ENCODE measurements at places on chromosomes 3 and 15.

DNA sequence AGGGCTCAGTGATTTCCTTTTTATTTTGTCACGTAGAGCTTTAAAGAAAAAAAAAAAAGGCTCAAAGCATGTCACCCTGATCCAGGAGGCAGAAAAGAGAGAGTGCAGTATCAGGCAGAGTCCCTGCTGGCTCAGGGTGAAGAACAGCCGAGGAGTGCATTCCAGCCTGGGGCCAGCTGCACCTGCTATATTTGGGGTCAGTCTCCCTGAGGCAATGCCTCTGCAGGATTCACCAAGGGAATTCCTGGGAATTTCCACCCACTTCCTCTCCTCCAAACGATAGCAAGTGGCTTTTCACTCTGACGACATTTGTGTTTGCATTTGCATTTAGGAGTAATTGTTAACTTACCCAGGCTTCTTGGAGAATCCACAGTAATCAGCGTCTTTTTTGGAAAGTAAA, 202.9 kb upstream of the CTNNB1 start:
- no peak for DNase-seq

DNA sequence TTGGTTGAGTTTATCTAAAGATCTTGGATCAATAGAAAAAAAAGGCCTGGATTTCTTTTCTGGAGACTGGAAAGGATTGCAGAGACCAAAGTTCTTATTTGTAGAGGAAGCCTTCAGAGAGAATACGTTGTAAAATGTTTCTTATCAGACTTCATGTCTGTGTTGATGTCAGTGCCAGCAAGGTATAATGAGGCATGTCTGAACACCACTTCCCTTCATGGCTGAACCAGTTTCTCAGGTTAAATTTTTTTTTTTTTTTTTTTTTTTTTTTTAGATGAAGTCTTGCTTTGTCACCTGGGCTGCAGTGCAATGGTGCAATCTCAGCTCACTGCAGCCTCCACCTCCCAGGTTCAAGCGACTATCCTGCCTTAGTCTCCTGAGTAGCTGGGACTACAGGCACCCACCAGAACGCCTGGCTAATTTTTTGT, 17.8 kb upstream of the ZNF774 start:
- no peak for DNase-seq

DNA sequence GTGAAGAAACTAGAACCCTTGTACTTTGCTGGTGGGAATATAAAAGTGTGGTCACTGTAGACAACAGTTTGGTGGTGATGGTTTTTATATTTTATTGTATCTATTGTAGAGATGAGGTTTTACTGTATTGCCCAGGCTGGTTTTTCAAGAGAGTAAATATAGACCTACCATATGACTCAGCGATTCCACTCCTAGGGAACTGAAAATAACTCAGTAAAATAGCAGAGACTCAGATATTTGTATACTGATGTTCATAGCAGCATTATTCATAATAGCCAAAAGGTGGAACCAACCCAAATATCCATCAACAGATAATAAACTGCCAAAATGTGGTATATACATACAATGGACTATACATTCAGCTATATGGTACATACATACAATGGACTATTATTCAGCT, 68.8 kb upstream of the IL12A start:
- DNase-seq, result no peak

- DNase-seq, result no peak
These were observed 290.0 kb upstream of the THBS1 start for GRCh38 chr15:39290711-39291435.

DNA sequence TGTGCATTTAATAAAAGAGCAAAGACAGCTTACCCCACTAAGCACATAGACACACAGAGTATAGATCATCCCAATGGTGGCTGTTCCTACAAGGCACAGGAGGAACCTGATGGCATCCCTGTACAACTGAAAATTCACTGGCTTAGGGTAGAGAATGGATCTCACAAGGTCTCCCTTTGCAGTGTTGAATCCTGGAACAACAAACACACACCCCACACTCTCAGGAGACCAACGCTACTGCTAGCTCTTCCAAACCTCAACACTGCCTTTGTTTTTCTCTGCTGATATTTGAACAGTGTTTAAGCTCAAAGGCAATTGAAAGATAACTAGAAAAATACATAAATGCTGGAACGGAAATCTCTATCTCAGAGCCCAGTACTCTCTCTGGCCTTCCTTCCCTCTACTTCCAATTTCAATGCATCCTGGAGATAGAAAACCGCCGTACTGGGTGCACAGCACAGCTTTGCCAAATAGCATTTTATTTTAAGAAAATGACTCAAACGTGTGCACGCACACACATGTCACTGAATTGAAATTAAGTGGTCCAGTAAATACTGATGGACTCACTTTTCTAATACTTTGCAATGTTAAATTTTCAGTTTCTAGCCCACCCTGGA, 87.5 kb upstream of the ATP13A5 start:
- no peak for DNase-seq

DNA sequence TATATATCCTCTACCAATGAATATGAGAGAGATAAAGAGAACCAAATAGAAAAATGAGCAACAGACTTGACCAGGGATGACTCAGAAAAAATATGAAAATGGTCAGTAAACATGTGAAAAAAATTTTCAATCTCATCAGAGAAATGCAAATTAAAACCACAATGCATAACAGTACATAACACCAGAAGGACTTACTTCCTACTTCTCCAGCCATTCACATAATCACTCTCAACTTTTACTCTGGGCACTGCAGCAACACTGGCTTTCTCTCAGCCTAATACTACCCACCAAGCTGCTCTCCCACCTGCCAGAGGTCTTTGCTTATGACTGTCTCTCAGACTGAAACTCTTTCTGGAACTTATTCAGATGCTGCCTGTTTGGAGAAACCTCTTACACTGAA, 49.4 kb downstream of the DPH6 start:
- no peak for DNase-seq

GRCh38 chr3:54668236-54668635, 259.6 kb downstream of the LRTM1 start:
- no peak for DNase-seq

GRCh38 chr15:76183930-76184649, 124.3 kb downstream of the TMEM266 start:
- peak; percentile 44 for DNase-seq

GRCh38 chr3:126903521-126903920, 79.4 kb upstream of the PLXNA1 start:
- DNase-seq, result no peak

- DNase-seq, result no peak
These were observed 228.6 kb downstream of the ZNF621 start for GRCh38 chr3:40753291-40753770.

GRCh38 chr3:124450366-124450765, 279.9 kb upstream of the UMPS start:
- DNase-seq, result no peak

DNA sequence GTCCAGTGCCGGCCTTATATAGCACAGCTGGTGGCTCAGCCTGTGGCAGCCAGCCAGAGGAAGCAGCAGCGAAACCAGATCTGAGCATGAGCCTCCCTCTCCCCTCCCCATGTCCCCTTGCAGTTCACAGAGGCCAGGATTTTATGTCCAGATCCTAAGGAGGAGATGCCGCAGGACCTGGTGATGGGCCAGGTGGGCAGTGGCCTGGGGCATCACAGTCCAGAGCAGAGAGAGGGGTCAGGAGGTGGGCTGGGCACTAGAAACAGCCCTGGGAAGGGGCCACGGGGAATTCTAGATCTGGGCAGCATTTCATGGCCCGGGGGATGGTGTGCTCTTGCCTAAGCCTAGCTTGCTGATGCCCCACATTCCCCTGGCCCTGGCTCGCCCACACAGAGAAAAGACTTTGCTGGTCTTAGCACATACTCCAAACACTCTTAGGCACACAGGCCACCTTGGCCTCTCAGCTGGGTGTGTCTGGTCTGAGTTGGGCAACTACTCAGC, 259 bp upstream of the CILP start:
- DNase-seq, result no peak

DNA sequence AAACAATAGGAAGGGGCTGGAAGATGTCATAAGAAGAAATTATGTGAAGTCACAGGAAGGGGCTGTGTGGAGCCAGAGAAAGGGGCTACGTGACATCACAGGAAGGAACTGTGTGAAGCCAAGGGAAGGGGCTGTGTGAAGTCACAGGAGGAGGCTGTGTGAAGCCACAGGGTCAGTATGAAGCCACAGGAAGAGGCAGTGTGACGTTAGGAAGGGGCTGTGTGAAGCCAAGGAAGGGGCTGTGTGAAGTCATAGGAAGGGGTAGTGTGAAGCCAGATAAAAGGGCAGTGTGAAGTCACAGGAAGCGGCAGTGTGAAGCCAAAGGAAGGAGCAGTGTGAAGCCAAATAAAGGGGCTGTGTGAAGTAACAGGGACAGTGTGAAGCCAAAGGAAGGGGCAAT, 32.5 kb downstream of the GASK1A start:
- DNase-seq, result no peak

- DNase-seq, result no peak
These were observed 72.8 kb upstream of the RARB start for GRCh38 chr3:25355034-25355885.

GRCh38 chr3:119643528-119643927, 16.9 kb downstream of the POPDC2 start:
- DNase-seq, result no peak
